Left colon (tissue), 2 donors: ENCODE measurements at places on chromosomes 3 and 15.

- no peak for DNase-seq
These were observed 1198.6 kb upstream of the EPHA6 start for GRCh38 chr3:95615592-95616310.

- DNase-seq: no peak
These were observed 260.2 kb downstream of the KLF13 start for GRCh38 chr15:31586841-31587240.

DNA sequence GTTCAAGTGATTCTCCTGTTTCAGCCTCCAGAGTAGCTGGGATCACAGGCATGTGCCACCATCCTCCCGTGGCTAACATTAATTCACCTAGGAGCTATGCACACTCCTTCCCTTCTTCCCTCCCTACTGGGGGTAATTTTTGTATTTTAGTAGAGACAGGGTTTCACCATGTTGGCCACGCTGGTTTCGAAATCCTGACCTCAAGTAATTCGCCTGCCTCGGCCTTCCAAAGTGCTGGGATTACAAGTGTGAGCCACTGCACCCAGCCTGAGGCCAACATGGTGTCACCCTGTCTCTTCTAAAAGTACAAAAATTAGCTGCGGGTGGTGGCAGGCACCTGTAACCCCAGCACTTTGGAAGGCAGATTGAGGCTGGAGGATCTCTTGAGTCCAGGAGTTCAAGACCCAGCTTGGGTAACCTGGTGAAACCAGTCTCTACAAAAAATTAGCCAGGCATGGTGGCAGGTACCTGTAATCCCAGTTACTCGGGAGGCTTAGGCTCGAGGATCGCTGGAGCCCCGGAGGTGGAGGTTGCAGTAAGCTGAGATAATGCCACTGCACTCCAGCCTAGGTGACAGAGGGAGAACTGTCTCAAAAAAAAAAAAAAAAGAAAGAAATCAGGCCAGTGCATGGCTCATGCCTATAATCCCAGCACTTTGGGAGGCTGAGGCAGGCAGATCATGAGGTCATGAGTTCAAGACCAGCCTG, 6.1 kb downstream of the RNU5B-1 start:
- no peak for DNase-seq

DNA sequence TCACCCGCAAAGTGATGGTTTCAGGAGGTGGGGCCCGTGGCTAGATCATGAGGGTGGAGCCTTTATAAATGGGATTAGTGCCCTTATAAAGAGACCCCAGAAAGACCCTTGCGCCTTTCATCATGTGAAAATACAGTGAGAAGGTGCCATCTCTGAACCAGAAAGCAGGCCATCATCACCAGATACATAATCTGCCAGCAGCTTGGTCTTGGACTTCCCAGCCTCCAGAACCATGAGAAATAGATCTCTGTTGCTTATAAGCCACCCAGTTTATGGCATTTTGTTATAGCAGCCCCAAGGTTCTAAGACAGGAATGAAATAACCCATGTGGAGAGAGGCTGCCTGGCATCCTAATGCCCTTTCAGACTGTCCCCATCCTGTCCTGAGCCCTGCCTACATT, 127.8 kb upstream of the SMAD3 start:
- no peak for DNase-seq
